ENCODE measurements at places on chromosomes 12 and 14.
A peak's percentile ranks its signal among the peaks of the same experiment; 100 is the strongest.

GRCh38 chr12:132356691-132357622 is 27.6 kb upstream of the GALNT9 start:
- peak; percentile 81 for DNase-seq

GRCh38 chr14:99425272-99425681 is 55.4 kb downstream of the SETD3 start:
- DNase-seq = no peak

GRCh38 chr12:46950094-46950493 is 124.3 kb upstream of the SLC38A4 start:
- DNase-seq = no peak

GRCh38 chr14:78088916-78089315 is 81.3 kb upstream of the NRXN3 start:
- DNase-seq = no peak

- no peak for DNase-seq
Observed at GRCh38 chr12:26891704-26892103, 46.1 kb downstream of the INTS13 start.

GRCh38 chr12:97385121-97385520 is 77.5 kb upstream of the RMST start:
- DNase-seq = no peak

DNA sequence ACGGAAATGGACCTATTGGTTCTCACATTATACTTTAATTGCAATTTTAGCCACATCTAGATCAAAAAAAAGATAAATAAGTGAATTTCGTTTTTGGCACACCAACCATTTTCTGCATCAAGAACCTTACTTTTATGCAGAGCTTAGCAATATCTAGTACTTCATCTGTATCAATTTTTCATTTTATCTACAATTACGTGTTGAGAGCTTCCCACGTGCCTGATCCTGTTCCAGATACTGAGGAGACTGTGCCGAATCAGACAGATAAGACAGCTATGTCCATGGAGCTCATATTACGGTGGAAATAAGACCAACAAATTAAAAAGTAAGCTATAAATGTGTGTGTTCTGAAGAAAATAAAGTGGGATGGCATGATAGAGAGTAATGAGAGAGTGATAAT is 101.6 kb downstream of the MGAT4C start:
- no peak for DNase-seq

DNA sequence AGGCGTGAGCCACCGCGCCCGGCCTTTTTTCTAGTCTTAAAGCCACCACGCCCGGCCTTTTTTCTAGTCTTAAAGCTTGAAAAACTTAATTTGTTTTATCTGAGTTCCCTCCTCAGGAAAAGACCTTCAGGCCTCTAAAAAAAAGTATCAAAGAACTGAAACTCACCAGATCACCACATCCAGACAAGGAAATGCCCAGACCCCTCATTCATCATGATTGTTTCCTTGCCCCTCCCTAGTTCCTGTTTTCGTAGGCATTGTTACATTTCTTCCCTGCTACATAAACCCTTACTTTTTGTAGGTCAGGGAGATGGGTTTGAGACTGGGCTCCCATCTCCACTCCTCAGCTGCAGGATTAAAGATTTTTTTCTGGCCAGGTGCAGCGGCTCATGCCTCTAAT is 21.1 kb upstream of the VWF start:
- peak; percentile 25 for DNase-seq

GRCh38 chr14:42488965-42489364 is 882.3 kb downstream of the LRFN5 start:
- no peak for DNase-seq

- DNase-seq = no peak
Observed at GRCh38 chr12:113409462-113410124, 5.9 kb upstream of the SDS start.

DNA sequence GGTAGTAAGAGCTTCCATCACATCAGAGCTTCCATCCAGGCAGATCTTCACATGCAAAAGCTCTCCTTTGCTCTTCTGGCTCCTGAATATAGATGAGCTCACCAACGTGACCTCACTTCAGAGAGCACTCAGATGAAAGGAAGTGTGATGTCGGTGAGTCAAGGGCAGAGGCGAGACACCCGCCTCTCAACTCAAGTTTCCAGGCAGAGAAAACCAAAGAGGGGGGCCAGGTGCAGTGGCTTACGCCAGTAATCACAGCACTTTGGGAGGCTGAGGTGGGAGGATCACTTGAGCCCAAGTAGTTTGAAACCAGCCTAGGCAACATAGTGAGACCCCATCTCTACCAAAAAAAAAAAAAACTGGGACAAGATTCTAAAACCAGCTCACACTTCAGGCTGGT is 126.9 kb downstream of the DUSP6 start:
- DNase-seq = peak; percentile 94

GRCh38 chr14:21229821-21230220 is 39.4 kb downstream of the HNRNPC start:
- no peak for DNase-seq

- DNase-seq = no peak
Observed at GRCh38 chr12:120376416-120376815, 7.5 kb upstream of the MSI1 start.

GRCh38 chr12:5969156-5969973 is 24.3 kb upstream of the ANO2 start:
- no peak for DNase-seq

DNA sequence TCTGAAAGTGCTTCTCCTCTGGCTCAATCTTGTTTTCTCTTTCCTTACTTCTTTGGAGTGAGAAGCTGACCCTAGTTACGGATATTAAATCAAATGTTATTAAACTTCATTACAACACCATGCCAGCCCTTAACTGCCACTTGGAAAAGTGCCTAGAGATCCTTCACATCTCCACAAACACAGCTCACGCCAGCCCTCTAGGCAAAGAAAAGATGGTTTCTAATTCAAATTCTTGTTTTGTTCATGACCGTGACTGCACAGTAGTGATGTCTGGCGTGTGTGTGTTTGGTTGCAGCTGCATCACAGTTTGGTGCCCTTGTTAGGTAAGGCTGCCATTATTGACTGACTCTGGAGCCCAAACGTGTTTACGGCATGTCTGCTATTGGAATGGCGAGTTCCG is 113.0 kb downstream of the BEGAIN start:
- no peak for DNase-seq

- DNase-seq = peak; percentile 41
Observed at GRCh38 chr14:67971627-67972625, 152.3 kb downstream of the RAD51B start.

- no peak for DNase-seq
Observed at GRCh38 chr12:16189849-16190248, 87.6 kb downstream of the SLC15A5 start.

DNA sequence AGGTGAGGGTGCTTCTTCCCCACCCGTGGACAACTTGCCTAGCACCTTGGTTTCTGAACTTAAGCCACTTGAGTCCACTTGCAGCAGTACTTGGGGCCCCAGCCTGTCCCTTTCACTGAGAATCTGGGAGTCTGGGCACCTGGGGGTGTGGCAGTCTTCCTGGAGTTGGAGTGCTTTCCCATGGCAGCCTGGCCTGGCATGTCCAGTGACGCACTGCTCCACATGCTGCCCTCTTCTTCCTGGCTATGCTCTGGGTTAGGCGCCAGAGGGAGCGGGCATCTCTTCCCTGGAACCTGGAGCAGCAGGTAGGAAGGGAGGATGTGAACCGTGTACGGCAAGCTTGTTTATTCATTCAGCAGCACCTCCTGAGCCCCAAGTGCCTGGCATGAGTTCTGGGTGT is 76.4 kb downstream of the PAPOLA start:
- no peak for DNase-seq

DNA sequence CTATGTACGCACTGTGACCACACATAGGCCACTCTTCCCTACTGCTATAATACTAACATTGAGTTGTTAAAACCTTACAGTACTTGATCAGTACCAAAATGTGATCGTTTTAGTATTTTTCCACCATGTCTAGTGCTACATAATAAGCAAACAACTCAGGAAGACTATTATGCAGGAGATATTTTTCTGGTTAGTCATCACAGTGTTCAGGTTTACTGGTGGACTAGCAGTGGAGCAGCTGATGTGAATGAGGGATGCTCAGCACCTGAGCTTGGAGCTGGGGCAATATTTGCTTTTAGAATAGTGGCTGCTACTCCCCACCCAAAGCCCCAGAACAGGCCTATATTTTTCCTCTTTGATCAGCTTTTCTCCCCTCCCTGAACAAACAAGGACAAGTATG is 513.1 kb downstream of the KCNH5 start:
- DNase-seq = no peak

- no peak for DNase-seq
Observed at GRCh38 chr12:54991161-54991990, 6.8 kb upstream of the TESPA1 start.

- no peak for DNase-seq
Observed at GRCh38 chr12:71760471-71760870, 5.8 kb downstream of the RAB21 start.

DNA sequence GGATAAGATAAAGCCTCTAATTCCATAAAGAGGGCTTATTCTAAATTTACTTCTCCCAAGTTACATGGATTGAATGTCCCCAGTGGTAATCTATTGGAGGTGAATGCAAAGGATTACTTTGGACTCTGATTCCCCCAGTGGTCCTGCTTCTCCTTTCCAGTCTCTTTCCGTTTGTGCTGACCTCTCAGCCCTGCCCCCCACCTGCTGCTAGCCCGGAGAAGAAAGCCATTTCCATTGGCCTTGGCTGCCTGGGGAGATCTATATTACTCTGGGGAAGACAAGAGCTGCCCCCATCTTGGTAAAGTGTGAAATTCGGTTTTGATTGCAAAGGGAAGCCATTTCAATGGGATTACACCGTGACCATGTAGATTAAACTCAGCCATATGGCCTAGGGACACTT is 13.3 kb downstream of the ASCL1 start:
- DNase-seq = no peak

GRCh38 chr12:121668750-121669520 is 519 bp downstream of the MORN3 start:
- DNase-seq = peak; percentile 44

DNA sequence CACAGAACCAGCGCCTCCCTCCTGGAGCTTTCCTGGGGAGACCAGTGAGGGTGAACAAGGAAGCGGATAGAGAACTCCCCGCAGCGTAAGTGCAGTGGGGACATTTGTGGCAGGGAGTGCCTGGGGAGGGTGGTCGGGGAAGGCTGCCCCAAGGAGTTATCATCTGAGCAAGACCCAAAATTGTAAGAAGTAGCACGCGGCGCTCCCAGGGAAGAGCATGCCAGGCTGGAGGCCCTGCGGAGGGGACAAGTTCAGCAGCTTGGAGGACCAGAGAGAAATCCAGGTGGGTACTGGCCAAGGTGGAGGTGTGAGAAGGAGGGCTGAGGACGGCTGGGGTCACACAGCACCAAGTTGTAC is 46.2 kb upstream of the RIMBP2 start:
- DNase-seq = no peak
